ENCODE measurements at places on chromosomes 3 and 15.

DNA sequence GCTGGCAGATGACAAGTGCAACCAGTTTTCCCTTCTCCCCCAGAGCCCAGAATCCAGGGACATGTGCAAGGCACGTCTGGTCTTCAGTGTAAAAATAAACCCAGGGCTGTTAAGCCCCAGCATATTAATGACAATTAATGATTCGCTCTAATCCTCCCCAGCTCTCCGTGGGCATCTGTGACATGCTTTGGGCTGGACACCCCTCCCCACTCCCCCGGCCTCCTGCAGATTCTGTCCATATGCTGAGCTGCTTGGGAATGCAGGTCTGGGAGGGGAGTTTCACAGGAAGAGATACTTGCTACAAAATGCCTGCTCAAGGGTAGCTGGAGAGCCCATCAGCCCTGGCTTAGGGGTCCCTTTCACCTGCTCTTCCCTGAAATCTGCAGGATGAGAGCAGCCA is 43.0 kb upstream of the NTRK3 start:
- DNase-seq = no peak

DNA sequence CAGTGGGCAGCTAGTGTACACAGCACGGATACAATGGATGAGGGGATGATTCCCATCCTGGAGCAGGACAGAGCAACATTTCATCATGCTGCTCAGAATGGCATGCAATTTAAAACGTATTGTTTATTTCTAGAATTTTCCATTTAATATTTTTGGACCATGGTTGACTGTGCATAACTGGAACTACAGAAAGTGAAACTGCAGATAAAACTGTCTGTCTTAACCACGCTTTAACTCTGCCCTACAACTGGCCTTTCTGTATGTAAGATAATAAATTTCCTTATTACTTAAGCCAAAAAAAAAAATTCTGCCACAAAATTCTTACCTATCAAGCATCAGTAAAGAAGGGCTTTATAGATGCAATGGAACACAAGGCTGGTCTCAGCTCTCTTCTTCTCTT is 33.4 kb downstream of the AP3S2 start:
- no peak for DNase-seq

DNA sequence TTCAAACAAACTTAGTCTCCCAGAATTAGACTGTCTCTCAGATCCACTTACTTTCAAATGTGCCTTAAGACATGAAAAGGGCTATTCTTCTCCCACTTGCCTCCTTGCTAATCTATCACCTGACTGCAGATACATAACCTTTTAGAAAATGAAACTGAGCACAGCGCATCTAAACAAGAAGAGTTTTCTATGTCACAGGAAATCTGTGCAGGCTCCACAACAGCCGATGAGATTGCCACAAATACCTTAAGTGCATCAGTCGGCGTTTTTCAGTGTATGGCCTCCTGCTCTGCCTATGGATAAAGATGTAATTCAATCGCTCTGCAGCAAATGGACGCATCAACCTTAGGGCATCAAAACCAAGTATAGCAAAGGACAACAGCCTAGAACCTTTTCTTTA is 544.2 kb downstream of the FOXP1 start:
- no peak for DNase-seq

DNA sequence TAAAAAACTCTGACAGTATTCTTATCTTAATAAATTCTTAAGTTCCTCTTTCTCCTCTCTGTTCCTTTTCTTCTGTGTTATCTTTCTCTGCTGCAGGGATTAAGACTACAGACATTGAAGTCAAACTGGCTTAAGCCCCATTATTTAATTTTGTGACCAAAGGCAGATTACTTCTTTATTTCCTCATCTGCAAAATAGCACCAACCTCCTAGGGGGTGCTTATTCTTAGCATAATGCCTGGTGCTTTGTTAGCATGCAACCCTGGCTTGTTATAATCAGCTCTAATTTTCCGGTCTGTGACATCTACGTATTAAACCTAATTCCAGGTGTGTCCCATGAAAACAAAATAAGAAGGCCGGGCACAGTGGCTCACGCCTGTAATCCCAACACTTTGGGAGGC is 23.8 kb downstream of the SEMA6D start:
- no peak for DNase-seq

GRCh38 chr3:78734048-78734637 is 1033.7 kb downstream of the ROBO1 start:
- no peak for DNase-seq

DNA sequence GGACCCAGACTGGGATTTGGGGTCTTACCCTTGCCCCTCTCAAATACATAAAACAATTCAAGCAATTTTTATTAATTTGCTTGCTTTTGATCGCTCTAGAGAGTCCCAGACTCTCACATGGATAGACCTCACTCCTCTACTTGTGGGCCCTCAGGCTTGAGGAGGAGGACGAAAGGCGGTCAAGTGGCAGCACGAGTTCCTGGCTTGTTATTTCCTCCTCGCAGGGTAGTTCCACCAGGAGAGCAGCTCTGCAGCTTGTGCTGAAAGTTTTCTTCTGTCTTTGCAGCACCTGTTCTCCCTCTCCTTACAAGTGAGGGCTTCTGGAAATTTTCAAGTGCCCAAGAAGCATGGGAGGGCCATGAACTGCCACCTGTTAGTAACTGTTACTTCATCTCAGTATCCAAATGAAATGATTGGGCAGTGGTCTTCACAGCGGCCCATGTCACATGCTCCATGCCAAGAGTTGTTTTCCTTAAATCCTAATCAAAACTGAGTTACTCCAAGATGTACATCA is 22.7 kb downstream of the ABI3BP start:
- DNase-seq = no peak

DNA sequence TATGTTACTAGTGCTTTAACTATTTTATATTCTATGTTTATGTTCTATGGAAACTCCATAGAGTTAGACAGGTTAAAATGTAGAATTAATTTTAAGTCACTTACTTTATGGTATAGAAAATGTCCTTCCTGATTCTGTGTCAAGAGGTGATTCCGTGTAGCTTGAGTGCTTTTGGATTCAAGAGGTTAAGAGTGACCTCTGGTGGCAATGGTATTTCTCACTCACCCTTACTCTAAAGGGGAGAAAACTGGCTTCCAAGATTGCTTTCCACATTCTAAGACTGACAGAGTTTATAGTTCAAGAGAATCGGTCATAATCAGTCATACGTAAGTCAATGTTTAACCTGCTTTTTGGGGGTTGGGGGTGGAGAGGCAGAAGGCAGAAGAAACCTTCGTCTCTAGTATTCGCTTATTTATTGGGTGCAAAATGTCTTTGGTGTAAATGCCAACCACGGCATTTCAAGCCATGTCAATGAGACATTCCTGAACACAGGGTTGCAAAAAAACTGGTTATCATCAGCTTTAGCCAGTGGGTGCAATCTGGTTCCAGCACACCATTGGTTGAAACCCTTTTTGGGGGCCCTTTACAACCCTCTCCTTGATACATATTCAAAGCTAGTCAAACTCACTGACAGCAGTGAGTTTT is 92.0 kb upstream of the VGLL3 start:
- no peak for DNase-seq

DNA sequence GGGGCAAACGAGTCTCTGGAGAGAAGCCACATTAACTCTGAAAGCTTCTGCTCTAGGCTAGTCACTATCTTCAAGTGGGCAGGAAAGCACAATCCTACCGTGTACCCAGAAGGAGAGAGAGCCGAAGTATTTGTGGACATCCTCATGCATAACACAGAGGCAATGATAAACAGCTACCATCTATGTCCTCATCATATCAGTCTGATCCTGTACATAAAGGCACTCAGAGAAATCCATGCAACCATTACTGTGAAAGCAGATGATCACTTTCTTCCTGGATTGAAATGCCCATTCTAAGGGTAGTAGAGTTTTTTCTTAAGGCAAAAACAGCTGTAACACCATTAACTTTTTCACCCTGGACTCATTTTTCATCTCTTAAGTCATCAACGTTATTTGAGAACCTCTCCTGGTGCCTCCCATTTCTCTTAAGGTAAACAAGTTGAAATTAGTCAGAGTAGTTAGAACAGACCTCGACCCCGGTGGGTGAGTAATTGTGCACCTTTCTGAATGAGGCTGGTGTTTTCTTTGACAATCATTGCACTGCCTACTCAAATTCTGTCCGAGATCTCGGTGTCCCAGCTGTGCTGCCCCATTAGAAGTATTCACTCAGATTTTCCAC is 327.4 kb downstream of the SHQ1 start:
- DNase-seq = no peak

DNA sequence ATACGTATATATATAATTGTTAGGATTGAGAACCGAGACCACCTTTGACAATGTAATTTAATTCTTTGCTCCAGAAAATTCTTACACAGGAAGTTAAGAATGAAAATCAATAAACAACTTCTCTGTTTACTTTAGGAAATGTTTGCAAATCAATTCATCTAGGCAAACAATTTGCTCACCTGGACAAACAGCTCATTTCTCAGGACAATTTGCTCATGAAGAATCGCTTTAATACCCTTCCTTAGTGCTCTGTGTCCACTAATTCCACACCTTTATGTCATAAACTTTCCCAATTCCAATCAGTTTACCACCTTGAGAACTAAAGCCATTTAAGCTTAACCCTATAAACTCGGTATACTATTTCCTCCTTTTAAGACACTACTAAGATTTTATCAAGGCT is 292.2 kb downstream of the BCHE start:
- no peak for DNase-seq

DNA sequence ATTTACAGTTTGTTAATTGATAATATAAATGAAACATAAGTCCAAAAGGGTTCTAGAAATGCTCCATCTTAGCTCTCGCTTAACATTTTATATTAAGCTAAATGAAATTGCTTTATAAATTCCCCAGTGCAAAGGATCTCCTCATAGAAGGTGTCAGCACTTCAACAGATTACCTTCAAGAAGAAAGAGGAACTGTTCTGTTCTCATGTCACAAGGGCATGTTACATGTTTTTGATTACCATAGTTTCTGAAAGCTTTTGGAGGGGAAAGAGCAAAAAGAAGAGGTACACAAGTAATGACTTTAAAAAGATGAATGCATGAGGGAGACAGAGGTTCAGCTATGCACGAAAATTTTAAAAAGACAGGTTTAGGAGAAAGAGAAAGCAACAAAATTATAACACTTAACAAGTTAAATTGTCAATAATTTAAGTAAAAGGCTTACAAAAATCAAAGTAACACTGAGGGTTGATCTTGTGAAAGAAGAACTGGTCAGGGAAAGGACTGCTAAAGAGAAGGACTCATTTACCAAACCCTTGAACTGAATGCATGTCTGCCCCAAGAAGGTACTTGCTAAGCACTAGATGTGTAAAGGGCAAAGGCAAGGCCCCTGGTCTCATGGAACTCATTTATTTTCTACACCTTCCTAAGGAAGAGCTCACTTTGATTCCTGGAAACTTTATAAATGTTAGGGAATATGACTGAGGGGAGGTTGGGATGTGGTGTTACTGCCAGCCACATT is 45.1 kb downstream of the CCDC191 start:
- no peak for DNase-seq

DNA sequence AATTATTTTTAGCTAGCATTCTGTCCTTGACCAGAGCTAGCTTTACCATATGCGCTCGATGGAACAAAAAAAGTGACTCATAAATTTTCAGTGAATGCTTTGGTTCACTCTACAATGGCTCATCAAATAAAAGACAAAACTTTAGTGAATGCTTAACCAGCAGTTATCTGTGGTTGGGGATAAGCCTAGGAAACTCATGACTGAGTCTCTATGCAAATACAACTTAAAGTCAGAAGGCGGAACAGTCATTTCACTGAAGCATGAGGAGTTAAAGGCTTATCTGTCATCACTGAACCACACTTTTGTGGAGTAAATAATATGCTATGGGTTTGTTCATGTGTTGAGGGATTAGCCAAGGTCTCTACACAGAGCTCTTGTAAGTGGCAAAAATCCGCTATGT is 308.4 kb downstream of the SQOR start:
- DNase-seq = no peak

- DNase-seq = no peak
Observed at GRCh38 chr3:125003859-125004595, 51.8 kb downstream of the HEG1 start.

DNA sequence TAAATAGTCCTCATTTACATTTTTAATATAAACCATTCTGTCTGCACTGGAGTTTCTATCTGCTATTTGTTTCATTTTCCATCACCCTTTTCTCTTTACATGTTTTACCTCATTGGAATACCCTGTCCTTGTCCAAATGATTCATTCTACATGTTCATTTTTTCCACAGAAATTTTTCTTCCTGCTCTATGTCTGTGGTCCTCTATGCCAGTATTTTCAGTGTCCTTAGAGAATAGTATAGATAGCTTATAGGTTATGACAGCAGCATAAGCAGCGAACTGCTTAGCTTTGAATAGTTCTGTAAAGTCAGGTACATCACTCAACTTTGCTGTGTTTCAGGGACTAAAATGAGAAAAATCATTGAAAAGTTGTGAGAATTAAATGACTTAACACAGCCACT is 742.3 kb upstream of the CBLB start:
- no peak for DNase-seq

DNA sequence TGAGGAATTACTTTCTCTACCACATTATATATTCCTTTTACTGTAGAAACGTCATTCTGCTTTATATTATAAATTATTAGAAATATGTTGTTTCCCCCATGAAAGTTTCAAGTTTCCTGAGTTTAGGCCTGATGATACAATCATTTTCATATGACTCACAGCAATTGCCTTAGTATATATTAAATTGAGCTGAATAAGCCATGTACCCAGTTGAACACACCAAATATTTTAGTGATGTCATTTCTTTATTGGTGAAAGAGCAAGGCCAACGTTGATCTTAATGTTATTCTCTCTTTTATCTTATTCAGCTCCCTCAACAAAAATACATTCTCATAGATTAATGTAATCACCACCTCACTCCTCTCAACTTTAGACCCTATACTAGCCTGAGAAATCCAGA is 30.8 kb downstream of the B3GNT5 start:
- DNase-seq = no peak

DNA sequence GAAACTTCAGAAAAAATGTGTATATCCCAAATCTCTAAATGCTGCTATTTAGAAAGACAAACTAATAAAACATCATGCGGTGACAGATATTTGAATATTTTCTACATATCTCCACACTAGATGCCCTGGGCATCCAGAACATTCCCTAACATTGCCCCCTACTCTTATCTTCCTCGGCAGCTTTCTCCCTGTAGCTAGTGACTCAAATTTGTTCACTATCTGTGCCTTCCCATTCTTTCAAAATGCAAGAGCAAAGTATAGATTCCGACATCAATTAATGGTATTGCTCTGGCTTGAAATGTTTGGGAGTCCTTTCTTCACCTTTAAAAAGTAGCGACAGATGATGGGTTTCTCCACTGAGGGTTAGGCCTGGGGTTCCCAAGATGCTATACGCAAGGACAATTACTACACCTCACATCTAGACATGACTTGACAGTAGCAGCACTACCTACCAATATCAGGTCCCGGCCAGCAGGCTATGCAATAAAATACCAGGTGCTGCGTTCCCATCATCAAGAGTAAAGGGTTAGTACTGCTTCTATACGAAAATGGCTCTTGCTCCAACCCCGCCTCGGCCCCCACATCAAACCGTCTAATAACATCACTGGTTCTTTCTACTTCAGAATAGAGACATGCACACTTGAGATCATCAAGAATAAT is 631 bp downstream of the UBR1 start:
- no peak for DNase-seq

GRCh38 chr15:100941536-100941935 is 22.4 kb downstream of the LRRK1 start:
- no peak for DNase-seq
